ENCODE measurements at places on chromosomes 2 and 18.

DNA sequence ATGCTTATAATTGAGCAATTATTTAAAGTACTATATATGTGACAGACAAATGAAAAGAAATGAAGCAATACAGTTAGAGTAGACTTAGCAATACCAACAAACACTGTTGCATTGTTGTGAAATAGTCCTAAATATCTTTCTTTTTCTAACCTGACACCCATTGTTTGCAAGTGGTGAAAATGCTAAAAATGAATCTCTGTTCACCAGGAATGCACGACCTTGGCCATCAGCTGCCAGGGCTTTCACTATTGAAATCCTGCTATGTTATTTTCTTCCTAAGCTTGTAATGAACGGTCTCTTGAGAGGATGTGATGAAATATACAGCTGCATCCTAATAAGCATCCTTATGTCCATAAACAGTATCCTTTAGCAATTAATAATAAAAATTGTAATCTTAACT lies 136.2 kb upstream of the MGAT5 start:
- DNase-seq: no peak

GRCh38 chr18:40670668-40671375 lies 1284.2 kb upstream of the PIK3C3 start:
- DNase-seq: peak; percentile 53

GRCh38 chr2:96934831-96935540 lies 51.4 kb downstream of the FAM178B start:
- DNase-seq: no peak

GRCh38 chr2:48080534-48081316 lies 174.4 kb upstream of the FBXO11 start:
- no peak for DNase-seq

DNA sequence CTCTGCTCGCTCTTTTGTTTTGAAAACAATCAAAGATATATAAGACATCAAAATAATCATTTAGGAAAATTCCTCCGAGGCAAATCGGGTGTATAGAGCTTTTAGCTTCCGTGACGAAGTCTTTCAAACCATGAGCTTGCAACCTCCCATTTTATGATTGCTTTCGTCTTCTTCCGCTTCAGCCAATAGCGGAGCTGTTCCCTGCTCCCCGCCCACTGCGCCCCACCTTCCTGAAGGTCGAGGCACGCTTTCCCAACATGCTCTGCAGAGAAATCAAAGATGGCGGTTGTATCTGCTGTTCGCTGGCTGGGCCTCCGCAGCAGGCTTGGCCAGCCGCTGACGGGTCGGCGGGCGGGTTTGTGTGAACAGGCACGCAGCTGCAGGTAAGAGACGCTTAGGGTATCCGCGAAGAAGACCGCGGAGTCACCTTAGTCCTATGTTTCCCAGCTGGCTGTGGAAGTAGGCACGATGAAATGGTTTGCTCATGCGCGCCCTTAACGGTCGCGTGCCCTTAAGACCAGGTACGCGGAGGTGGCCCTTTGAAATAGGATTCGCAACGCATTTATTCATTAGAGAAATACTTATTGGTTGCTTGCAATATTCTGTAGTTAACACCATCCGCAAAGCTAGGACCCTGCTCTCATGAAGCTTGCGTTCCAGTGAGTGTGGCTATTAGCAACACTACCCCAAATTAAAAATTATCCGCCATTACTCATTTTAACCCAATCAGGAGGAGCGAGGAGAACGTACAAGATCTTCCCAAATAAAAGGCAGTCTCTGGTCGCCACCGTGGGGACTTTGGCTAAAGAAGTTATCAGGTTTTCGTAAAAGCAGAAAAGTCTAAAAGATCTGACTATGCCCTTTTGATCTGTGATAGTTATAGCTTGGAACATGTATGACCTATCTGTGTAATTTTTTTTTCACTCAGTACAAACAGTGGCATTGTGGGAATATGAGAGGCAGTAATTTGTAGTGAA lies at the start of gene PTCD3:
Gene PTCD3, plus strand, starts transcription at position 267 of the 977 bp plus-strand sequence. Its CDS starts 13 bp downstream, at position 280.
- DNase-seq: peak; percentile 75

DNA sequence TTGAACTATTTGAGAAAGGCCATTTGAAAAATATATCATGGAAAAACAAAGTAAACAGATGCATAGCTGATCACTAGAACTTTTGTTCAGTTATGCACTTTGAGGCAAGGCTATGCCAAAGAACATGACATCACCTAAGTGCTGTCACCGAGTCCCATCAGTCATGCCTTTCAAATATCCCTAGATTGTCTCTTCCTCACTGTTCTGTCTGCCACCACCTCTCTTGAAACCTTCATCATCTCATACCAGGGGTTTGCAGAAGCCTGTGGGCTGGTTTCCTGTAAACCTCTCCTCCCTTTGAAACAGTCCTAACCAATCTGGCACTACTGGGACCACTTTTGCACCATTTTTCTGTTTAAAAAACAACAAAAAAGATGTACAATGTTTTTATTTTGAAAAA lies 12.3 kb upstream of the RAPH1 start:
- no peak for DNase-seq

- no peak for DNase-seq
Observed at GRCh38 chr2:102662833-102663232, 43.5 kb downstream of the SLC9A2 start.

- DNase-seq: no peak
Observed at GRCh38 chr2:83900862-83901261, 558.2 kb downstream of the SUCLG1 start.
